ENCODE measurements at places on chromosomes 2 and 18.

DNA sequence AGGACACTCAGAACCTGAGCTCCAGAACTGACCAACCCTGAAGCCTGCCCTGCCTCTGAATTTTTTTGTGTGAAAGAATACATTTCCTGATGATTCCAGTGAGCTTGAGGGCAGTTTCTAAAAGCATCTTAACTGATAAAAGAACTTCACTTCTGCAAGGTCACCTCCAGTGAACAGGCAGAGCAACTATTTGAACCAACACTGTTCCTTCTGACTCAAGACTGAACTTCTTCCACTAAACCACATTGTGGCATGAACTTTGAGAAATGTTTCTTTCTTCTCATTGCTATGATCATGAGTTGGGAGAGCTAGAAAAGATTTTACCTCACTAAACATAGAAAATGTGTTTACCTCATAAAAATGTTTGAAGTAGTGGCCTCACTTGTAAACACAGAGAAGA is 83.8 kb upstream of the SERTAD2 start:
- no peak for DNase-seq

- no peak for DNase-seq
Observed at GRCh38 chr2:208049441-208049840, 24.1 kb upstream of the PLEKHM3 start.

DNA sequence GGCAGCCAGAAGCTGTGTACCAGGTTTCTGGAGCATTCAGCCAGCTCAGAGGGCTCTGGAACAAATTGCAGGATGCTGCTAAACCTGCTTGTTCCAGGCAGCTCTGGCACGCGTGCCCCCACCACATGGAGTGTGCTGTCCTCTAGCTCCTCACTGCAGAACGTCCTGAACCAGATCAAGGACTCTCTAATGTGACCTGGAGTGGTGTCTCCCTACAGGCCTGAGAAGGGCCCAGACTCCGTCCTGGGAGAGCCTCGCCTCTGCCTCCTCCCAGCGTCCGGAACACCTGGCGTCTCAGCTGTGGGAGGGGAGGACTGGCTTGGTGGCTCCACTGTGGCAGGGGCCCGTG is 115.6 kb upstream of the GPC1 start:
- no peak for DNase-seq

DNA sequence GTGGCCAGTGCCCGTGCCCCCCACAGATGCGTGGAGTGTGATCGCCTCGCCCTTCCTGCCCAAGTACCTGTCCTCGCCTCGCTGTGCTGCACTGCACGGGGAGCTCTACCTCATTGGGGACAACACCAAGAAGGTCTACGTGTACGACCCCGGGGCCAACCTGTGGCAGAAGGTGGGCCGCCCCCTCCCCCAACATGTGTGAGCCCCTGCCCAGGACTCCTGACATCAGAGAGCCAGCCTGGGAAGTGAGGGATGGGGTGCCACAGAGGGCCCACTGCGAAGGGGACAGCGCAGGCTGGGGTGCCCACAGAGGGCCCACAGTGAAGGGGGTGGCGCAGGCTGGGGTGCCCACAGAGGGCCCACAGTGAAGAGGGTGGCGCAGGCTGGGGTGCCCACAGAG is 9.8 kb upstream of the ERFE start:
- DNase-seq: no peak

DNA sequence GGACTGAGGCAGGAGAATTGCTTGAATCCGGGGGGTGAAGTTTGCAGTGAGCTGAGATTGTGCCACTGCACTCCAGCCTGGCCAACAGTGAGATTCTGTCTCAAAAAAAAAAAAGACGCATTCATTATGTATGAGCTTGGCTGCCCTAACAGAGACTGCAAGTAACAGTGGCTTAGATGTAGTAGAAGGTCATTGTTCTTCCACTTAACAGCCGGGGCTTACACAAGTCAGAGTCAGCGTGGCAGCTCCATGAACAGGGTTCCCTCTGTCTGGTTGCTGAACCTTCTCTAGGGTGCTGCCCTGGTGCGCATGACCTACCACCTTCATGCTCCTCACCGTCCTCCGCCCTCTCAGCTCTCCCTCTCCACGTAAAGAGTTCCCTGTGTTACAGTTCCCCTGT is 49.1 kb upstream of the IGFBP2 start:
- DNase-seq: no peak

- DNase-seq: no peak
Observed at GRCh38 chr18:51621113-51621863, 423.8 kb upstream of the MEX3C start.

GRCh38 chr18:53606792-53607191 is 617.7 kb downstream of the MBD2 start:
- DNase-seq: no peak

- no peak for DNase-seq
Observed at GRCh38 chr2:83784315-83784714, 674.8 kb downstream of the SUCLG1 start.

- DNase-seq: no peak
Observed at GRCh38 chr18:78612318-78612717, 367.3 kb upstream of the SALL3 start.

DNA sequence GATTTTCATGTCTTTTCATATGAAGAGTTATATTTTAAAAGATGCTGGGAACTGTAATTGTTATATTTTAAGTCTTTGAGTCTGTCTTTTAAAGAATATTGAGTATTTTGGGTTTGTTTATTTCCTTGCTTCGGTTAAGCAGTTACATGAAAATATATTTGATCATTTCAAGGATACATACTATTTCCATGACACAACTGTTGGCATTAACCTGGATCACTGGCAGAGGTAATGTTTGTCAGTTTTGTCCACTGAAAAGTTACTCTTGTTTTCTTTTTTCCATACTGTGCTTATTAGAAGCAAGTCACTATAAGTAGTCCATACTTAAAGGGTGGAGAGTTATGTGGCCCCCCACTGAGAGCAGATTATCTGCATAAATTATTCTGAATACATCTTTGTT is 1142.0 kb upstream of the TMEFF2 start:
- no peak for DNase-seq

- DNase-seq: no peak
Observed at GRCh38 chr2:199596549-199596948, 138.8 kb upstream of the SATB2 start.

DNA sequence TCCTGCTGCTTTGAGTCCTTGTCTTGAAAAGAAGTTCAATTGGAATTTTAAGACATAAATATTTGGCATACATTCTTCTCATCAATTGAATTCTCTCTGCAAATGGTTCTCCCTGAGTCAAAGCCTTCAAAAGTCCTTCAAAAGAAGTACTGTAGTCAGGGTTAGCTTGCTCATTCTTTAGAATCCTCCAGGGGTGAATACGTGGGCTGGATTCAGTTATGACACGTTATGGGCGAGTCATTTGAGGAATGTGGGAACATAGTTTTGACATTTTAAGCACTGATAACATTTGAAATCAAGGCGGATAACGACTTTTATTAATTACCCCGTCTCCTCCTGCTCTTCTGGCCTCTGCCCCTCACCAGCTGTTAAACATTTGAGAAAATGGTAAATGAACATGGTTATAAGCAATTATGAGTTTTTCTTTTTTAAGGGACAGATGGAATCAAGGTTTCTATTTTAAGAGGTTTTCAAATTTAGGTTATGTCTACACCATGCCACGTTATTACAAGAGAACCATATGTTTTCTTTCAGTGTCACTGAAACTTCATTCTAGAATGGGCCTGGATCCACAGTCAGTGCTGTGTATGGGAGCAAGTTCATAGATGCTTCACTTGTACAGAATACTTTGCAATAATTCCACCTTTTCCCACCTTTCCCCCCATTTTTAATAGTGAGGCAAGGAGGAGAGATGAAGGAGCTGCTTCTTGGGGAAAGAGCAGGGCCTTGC is 273.1 kb downstream of the TSN start:
- DNase-seq: no peak

- DNase-seq: no peak
Observed at GRCh38 chr2:36705326-36706020, 9.0 kb downstream of the VIT start.

DNA sequence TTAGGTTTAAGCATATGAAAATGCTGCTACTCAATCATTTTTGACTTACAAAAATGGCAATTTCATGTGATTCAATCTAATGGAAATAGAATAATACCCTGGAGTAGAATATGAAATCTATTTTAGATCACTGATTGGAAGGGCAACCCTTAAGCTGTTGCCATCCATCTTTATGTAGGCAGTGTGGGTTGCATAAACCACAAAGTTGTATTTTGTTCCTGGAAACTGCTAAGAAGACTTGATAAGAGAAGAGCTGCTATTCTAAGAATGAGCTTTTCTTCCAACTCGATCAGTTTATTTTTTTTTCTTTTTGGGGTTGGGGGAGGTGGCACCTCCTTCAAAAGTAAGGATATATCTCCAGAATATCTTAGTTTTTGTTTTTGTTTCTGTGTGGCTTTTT is 60.2 kb downstream of the CAVIN2 start:
- DNase-seq: no peak

DNA sequence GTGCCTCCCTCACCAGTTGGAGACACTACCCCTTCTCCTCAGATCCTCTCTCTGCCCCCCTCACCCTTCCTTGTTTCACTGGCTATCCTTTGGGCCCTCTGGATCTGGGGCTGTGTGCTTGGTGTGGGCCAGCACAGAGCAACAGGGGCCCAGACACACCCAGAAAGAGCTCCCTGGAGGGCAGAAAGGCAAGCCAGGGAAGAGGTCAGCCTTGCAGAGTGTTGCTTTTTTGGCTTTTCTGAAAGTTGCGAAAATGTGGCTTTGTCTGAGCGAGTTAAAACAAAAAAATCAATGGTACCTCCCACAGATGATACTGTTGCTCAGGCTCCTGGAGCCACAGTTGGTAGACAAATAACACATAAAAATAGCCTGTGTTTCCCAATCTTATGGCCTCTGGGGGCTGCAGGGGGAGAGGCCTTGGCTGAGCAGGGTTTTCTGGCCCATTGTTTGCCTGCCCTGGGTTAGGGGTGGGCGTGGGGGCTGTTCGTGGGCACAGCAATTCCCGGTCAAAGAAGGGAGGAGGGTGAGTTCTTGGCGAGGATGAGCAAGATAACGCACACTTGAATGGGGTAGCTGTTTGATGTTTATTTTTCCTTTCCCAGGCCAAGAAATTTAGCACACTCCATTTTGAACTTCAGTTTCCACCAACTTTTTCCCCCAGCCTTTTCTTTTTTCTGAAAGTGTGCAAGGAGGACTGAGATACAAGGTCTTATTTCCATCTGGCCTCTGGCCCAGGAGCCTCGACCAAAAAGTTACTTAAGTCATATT is 167.0 kb upstream of the HAAO start:
- no peak for DNase-seq

DNA sequence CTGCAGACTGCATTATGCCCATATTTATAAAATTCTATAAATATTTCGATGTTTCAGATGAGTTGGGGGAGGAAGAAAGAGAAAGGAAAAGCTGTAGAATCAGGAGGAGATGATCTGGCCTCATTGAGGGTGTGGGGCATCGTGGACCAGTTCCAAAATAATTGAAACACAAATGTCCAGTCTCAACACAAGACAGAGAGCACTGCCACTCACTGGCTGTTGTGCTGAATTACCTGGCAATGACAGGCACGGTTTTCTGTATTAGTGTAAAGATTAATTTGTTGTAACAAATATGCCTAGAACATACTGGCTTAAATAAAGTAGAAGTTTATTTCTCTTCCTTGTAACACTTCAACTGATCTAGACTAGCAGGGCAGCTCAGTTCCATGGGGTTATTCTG is 24.1 kb downstream of the POLE4 start:
- no peak for DNase-seq

DNA sequence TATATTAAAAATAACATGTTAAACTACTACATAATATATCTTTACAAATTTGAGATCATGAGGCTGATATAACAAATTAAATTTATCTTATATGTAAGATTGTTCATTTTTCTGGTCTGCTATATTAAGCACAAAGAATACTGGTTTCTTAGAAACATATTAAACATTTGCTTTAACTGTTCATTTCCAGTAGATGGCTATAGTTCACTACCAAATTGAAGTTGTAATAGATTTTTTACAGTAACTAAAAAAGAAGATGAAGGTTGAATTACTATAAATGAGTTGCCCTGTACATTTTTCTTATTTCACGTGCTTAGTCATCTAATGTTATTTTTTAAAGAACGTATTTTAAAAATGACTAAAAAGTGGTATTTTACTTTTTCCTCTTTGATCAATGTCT is 57.0 kb downstream of the ZNF407 start:
- no peak for DNase-seq

DNA sequence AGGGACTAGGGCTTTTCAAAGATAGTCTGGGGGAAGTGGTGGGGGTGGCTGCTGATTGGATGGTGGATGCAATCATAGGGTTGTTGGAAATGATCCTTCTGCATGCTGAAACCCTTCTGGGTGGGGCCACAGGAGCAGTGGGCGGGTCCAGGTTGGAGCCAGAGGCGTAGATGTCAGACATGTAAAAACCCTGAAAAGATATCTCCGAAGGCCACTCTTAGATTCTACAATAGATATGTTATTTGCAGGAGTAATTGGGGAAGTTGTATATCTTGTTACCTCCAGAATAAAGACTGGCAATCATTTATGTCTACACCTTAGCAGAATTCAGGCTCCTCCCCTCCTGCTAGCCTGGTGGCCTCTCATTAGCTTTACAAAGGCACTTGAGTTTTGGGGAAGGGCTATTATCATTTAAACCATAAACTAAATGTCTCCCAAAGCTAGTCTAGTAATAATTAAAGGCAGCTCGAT is 8.2 kb upstream of the FAM98A start:
- DNase-seq: no peak

GRCh38 chr2:175227393-175227792 is 45.9 kb upstream of the ATP5MC3 start:
- no peak for DNase-seq

DNA sequence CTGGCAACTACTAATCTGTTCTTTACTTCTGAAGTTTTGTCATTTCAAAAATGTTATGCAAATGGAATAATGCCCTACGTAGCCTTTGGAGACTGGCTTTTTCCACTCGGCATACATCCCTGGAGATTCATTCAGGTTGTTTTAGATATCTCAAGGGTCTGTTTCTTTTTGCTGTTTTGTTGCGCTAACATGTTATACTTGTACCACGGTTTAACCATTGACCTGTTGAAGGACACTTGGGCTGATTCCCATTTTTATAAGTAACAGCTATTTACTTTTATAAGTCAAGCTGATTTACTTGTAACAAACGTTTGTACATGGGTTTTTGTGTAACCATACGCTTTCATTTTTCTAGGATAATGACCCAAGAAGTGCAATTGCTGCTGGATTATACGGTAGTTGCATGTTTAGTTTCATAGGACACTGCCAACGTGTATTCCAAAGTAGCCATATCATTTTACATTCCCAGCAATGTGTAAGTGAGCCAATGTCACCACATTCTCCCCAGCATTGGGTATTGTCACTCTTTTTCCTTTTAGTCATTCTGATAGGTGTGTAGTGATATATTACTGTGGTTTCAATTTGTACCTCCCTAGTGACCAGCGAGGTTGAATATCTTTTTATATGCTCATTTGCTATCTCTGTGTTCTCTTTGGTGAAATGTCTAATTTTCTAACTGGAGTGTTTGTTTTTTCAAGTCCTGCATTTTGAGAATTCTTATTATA is 36.5 kb upstream of the STAT4 start:
- no peak for DNase-seq

GRCh38 chr18:9737472-9738121 is 29.5 kb downstream of the RAB31 start:
- DNase-seq: no peak

- no peak for DNase-seq
Observed at GRCh38 chr2:150426315-150426714, 61.2 kb downstream of the RND3 start.

All from stimulated activated CD4-positive, alpha-beta T cell treated with anti-CD3 and anti-CD28 coated beads, Interleukin-12 subunit alpha, Interleukin-12 subunit beta, amount 100 ng/mL, for 24 hours (primary cell).